ENCODE measurements at places on chromosomes 7 and 10.

GRCh38 chr10:47449102-47449978, 34.6 kb downstream of the ANXA8 start:
- DNase-seq = peak; percentile 26

- no peak for DNase-seq
Observed at GRCh38 chr7:122637784-122638183, 61.1 kb downstream of the RNF133 start.

DNA sequence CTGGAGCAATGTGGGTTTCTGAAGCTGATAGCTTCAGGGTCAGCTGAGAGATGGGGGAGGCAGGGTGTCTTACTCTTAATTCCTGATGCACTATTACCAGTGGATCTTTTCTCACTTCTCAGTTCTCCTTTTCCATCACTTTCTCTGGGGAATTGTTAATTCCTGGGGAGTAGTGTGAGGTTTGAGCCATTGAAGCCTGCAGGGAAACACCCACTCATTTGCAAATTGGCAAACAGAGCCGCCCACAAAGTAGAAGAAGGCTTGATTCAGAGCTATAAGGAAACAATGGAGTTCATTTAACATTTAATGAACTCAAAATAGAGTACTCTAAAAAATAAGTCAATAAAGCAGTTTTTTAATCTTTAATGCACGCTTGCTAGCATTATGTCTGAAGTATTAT, 4.3 kb upstream of the TECTB start:
- DNase-seq = no peak

DNA sequence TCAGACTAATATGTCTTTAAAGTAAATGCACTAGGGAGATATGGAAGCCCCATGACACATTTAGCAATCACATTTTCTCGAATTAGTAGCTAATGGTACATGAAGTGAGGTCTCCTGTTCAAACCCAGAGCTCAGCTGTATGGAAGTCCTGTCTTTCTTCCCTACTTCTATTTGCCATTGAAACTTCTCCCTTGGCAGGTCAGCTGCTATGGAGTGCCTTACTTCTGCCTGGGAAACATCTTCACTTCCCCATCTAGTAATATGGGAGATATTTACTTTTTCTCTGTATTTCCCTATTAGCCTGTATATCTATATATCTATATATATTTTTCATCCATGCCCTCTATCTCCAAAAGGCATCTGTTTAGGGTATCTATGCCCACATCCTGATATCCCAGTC, 225.3 kb upstream of the INHBA start:
- DNase-seq = no peak

- DNase-seq = no peak
Observed at GRCh38 chr10:18449611-18450026, 201.8 kb downstream of the NSUN6 start.

- no peak for DNase-seq
Observed at GRCh38 chr10:128483216-128483615, 357.0 kb upstream of the MKI67 start.

DNA sequence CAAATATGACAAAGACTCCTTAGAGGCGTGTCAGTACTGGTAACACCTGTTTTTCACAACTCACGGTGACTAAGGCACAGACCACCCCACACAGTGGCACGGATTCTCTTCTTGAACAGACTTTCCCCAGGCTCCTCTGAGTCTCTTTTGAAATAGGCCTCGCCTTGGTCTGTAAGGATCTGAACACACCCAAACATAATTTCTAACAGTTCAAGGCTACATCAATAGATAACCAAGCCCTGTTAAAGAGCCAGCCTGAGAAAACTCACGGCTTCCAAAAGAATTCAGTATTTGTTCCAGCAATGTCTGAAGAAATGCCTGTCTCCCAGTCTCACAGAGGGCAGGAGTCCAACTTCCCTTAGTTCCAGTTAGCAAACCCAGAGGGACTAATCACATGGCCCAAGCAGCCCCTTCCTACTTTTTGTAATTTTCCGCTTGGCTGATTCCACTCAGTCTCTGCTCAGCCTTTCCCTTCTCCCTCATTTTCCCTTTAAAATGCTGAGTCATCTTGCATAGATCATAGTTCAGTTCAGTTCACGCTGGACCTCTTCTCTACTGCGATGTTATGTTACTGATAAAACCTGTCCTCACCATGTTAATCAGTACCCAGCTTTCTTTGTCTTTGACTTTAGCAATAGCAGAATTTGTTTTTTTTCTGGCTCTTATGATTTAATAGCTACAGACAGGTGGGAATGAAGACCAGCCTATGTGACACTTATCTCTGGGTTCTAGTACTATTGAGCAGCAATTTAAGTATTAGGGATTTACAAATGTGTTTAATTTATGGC, 22.6 kb upstream of the AKR1C3 start:
- DNase-seq = no peak

DNA sequence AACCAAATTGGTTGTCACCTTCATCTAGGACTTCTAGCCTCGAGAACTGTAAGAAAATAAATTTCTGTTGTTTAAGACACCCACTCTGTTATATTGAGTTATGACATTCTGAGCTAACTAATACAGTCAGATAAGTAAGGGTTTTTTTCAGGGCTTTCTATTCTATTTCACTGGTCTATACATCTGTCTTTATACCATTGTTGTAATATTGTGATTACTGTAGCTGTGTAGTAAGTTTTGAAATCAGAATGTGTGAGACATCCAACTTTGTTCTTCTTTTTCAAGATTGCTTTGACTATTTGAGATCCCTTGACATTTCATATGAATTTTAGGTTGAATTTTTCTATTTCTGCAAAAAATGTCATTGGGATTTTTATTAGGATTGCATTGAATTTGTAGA, 7.5 kb downstream of the IFIT1 start:
- no peak for DNase-seq
